ENCODE measurements at places on chromosomes 5 and 9.

- no peak for DNase-seq
Observed at GRCh38 chr5:109853377-109853776, 163.7 kb downstream of the MAN2A1 start.

- DNase-seq: no peak
Observed at GRCh38 chr9:127941062-127941960, 3.7 kb upstream of the DPM2 start.

DNA sequence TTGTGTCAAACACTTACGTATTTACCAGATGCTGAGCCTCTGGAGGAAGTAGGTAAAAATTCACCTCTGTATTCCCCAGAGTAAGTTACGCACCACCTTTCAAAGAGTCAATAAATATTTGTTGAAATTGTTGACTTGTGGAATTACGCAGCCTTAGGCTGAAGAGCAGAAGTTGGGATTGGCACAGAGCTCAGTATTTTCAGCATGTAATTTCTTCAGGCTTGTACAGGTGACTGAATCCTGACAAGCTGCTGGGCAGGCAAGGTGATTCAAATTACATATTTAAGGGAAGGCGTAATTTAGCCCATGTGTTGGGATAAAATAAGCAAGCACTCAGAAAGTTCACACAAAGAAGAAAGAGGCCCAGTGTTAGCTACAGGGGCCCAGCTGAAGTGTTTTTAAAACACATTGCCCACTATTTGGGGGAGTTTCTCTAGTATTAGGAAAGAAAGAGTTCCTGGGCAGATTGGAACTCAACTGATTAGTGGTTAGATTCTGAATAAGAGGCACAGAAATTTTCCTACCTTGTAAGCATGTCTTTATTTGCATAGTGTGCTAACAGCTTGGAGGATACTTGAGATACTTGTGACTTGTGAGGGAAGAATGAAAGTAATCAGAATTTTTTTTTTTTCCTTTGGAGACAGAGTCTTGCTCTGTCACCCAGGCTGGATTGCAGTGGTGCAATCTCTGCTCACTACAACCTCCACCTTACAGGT is 165.3 kb upstream of the FBXL7 start:
- DNase-seq: no peak

GRCh38 chr5:96657068-96657467 is 5.1 kb upstream of the CAST start:
- no peak for DNase-seq

DNA sequence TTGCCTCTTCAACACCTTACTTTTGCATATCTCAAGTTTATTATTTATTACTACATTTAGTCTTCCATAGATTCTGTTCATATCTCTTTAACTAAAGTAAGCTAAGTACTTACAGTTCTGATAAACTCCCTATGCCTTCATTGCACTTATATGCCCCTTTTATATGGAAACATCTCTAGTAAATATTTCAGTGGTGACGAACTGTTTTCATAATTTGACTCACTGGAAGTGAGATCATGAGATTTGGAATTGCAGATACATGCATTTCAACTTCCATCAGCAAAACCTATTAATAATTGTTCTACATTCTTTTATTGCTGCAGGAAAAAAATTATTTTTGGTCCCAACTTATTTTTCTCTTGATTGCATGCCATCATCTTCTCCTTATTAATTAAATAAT is 263.5 kb downstream of the CD180 start:
- no peak for DNase-seq

- no peak for DNase-seq
Observed at GRCh38 chr5:168649306-168649705, 70.1 kb upstream of the PANK3 start.

GRCh38 chr5:134879456-134879855 is 5.3 kb downstream of the TXNDC15 start:
- no peak for DNase-seq

DNA sequence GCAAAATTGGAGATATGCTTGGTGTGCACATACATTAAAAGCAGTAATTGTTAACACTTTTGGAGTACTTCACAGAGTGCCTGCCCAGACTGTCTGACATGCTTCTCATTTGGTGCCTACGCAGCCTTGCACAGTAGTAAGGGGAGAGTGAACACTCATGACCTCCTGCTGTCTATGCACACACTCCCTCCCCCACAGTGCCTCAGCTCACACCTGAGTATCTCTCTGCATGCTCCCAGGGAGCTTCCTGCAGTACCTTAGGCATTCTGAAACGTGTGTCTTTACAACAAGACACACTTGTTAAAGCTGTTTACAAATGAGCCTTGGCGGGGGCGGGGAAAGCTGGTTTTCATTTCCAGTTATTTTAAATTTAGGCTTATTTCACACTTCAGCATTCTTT is 18.0 kb downstream of the MAP3K1 start:
- no peak for DNase-seq

DNA sequence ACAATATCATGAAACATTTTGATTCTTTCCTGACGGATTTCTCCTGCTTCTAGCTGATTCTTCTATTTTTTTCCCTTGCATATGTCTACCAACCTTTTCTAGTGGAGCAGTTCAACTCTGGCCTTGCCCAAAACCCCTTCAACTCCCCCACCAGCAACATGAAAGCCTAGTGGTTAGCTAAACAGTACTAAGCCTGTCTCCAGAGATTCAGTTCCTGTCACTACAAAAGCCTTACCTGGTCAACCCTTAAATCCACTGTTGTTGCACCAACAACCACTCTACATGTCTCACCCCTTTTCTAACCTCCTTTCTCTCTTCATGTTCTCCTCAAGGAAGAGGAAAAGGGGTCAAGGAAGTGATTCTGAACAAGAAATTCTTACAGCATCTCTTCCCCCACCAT is 74.8 kb upstream of the PIK3R1 start:
- DNase-seq: no peak

DNA sequence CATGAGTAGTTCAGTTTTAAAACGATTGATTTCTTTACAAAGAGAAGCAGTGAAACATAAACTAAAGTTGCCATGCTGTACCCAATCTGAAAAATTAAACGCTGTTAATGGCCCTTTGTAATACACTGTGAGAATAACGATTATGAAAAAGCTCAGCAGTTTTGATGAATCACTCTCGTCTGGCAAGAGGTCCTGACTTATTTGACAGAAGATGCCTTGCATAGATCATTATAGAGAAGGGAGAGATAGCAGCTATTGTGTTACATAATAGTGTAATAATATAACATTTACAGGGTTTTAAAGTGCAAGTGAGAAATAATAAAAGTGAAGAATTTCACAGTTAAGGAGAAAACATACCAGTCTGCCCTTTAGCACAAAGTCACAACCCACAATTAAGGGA is 361.5 kb upstream of the CDH10 start:
- no peak for DNase-seq

DNA sequence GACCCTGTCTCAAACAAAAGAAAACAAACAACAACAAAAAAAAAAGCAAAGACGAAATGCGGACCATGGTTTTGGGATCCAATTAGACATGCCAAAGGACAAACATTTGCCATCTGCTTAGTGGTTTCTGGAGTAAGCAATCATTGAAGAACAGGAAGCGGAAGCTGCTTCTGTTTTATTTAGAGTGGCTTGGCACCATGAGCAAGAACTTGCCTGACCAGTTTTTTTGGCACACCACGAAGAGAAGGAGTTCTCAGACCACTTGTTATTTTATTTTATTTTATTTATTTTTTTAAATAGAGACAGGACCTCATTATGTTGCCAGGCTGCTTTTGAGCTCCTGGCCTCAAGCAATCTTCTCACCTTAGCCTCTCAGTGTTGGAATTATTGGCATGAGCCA is 17.0 kb downstream of the BTF3 start:
- no peak for DNase-seq

DNA sequence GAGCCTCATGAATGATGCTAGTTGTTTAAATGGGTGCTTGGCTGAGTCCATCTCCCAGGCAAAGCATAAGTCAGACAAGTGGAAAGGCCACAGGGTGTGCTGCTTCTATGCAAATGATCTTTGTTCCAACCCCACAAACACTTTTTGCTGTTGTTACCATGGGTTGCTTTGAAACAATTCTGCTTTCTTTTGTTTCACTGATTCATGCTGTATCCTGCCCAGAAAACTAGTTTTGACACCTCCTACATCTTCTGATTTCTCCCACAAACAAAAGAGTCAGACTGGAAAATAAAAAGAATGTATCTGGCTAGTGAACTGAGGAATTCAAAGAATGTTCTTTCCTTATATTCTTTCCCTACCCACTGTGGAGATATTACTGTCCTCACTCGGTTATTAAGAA is 298.6 kb downstream of the DIRAS2 start:
- DNase-seq: no peak

DNA sequence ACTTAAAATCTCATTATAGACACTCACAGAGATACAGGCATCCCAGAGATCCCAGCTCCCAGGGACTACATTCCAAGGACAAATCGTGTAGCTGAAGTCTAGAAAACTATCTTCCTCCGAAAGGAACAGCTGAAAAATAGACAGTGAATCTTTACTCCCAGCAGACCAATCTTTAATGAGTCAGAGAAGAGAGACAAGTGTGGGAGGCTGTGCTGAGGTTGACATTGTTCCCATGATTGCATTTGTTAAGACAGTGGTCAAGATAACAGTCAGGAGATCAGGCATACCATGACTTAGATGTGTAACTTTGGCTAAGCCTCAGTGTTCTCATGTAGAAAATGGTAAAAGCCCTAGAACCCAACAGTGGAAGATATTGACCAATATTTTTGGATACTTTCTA is 120.7 kb downstream of the PAPPA start:
- DNase-seq: no peak

GRCh38 chr9:123914517-123915196 is 15.3 kb downstream of the DENND1A start:
- no peak for DNase-seq

GRCh38 chr5:39619168-39619818 is 194.5 kb upstream of the DAB2 start:
- no peak for DNase-seq

- DNase-seq: no peak
Observed at GRCh38 chr9:6219981-6220380, 4.4 kb downstream of the IL33 start.

- no peak for DNase-seq
Observed at GRCh38 chr9:112327718-112328450, 5.5 kb downstream of the PTBP3 start.

GRCh38 chr5:150615141-150615699 is 25.2 kb upstream of the SYNPO start:
- DNase-seq: no peak

GRCh38 chr5:147474140-147474539 is 35.7 kb downstream of the DPYSL3 start:
- DNase-seq: no peak

- DNase-seq: no peak
Observed at GRCh38 chr5:115389799-115390382, 93.4 kb upstream of the CCDC112 start.

- DNase-seq: no peak
Observed at GRCh38 chr9:106174346-106174745, 480.0 kb downstream of the TMEM38B start.

- DNase-seq: peak; percentile 89
Observed at GRCh38 chr5:180830253-180831138, 27.9 kb upstream of the MGAT1 start.

DNA sequence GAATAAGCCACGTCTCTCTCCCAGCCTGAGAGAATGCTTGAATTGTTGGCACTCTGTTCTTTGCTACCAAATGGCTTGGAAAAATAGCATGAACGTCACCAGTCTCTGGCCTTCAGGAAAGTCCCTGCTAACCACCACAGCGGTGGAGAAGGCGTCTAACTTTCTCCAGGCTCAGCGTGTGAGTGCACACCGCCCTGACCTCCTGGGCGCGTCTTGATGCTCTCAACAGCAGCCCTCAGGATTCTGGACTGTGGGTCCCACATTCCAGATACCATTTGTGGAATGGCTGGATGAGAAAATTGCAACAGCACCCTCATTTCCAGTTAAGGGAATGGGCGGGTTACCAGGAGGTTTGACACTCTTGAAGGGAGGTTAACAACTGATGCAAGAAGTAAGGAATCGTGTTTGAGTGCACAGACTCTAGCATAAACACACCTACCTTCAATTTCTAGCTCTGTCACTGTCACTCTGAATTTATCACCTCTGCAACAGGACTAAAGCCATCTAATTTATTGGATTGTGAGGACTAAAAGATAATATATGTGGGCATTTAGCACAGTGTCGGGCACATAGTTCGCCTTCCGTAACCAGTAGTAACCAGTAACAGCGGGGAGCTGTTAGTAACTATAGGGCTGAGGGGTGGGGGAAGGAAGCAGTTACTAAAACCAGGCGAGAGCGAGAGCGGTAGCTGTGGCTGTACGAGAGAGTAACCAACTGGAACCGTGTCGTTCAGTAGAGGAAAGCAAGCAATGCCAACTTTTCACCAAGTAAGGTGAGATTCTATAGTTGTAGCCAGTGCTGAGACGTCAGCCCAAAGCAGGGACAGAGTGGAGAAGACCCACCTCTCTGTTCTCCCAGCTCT is 807 bp upstream of the PLGRKT start:
- DNase-seq: no peak

DNA sequence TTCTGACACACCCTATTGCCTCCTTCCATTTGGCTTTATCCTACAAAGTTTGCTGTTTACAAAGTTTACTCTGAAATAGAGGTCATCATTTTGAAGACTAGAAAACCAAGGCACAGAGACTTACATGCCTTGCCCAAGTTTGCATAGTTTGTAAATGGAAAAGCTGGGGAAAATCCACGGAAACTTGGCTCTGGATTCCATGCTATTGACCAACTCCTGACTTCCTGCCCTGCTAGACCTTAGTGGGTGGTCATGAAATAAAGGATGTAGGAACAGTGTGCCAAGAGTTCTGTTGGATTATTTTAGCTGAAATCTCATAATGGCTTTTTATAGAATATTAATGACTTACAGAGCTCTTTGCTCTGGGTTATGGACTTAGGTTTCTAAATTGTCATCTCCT is 69.5 kb downstream of the GRIA1 start:
- no peak for DNase-seq

DNA sequence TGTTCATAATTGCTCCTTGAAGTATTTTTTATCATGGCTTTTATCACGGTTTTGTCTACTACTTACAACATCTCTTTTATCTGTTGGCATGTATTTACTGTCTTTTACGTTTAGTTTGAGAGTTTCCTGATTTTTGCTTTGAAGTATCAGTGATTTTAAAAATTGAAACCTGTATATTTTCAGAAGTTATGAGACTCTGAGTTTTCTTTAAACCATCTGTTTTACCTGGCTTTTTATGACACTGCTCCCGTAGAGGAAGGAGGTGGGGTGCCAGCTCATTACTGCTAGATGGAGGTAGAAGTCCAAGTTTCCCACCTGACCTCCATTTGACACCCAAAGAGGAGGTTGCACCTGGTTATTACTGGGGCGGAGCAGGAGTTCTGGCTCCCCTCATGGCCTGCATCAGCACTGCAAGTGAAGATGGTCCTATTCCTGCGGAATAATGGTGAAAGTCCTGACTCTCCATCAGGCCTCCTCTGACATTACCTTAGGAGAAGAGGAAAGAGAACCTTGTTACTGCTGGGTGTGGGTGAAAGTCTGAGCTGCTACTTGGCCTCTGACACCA is 10.0 kb upstream of the ZNF131 start:
- no peak for DNase-seq

- no peak for DNase-seq
Observed at GRCh38 chr5:38455796-38456330, 100.6 kb downstream of the LIFR start.
